ENCODE measurements at places on chromosomes 2 and 18.
A peak's percentile ranks its signal among the peaks of the same experiment; 100 is the strongest.

DNA sequence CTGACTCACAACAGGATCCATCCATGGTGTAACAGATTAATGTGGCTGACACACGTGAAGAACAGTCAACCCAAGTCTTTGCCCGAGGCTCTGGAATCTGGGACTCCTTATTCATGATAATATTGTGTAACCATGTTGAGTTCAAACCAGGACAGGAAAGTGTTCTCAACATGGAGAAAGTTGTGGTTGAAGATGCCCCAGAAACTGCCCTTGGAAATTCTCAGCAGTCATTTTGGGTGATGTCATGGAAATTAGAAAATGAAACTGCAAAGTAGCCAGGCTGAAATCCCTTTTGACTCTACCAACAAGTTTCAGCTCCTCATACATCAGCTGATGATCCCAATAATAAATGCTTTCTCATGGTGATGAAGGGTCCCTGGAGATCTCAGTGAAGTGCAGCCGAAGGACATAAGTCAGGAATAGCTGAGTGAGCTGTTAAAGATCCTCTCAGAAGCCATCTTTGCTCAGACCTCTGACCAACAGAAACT is 307.7 kb downstream of the TNS1 start:
- no peak for DNase-seq

DNA sequence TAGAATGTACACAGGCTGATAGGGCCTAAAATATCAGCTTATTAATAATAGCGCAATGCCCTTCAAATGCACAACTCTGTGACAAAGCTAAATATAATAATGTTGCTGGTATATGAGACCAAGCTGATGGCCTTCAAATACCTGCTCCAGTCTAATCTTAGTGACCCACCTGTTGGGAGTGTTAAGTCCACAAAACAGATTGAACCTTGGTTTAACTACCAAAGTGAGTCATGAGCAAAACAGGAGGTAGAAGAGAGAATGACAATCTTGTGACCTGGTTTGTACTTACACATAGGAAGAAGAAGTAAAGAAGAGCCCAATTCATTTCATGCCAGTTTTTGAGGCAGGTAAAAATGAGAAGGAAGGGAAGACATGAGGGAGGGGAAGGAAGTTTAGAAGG is 295.0 kb downstream of the NR4A2 start:
- DNase-seq: no peak

DNA sequence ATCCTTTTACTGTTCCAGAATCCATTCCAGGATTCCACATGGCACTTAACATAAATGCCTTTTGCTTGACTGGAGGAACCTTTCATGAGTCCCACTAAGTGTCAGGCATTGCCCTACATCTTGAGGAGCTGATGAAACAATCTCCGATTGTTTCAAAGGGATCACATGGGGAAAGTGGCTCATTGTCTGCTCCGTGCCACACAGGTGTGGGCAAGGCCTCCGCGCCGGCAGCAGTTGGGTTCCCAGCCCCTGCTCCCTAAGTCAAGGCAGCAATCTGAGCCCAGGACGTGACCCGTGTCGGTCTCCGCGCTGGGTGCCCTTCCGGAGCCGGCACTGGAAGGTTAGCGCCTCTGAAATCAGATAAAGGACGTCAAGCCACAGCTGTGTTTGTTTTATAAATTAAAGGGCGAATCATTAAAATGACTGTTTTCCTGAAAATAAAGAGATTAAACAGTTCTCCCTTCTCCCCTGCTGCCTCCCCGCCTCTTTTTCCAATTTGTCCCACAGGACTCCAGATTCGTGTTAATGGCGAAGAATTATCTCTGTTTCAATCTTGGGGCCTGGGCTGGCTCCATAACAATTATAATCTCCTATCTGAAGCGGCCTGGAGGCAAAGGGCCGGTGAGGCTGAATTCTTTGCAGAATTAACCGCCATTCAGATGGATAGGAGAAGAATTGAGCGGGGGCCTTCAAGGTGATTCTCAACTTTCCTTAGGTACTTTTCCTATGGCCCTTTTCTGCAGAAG is 84.3 kb upstream of the FZD7 start:
- no peak for DNase-seq

- DNase-seq: peak; percentile 53
These were observed 28.9 kb downstream of the MGAT5 start for GRCh38 chr2:134282629-134283400.

GRCh38 chr18:61241260-61241853 is 91.9 kb upstream of the CDH20 start:
- DNase-seq: no peak

DNA sequence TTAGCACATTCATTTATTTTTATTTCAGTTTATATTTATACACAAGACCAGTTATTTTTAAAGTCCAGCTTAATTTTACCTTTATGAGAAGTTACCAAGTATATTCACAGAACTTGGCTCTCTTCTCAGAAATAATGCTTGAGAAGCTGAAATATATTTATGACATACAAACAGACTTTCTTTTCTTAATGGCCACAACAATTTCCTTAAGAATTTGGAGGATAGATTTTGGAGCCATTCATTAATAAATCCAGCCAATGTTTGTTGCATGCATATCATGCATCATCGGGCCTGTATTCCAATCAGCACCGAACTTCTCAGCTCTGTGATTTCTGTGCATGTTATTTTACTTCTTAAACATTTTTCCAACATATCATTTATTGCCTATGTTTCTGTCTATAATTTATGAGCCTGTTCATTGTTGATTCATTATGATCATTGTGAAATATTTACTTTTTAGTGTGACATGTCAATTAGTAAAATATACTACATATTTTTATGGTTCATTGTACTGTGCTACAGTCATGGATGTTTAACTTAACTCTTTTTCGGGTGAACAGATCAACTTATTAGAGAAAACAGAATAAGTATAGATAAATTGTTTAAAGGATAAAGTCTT is 3.5 kb downstream of the GULP1 start:
- no peak for DNase-seq

- DNase-seq: no peak
These were observed 14.2 kb downstream of the ECEL1 start for GRCh38 chr2:232473467-232473890.

DNA sequence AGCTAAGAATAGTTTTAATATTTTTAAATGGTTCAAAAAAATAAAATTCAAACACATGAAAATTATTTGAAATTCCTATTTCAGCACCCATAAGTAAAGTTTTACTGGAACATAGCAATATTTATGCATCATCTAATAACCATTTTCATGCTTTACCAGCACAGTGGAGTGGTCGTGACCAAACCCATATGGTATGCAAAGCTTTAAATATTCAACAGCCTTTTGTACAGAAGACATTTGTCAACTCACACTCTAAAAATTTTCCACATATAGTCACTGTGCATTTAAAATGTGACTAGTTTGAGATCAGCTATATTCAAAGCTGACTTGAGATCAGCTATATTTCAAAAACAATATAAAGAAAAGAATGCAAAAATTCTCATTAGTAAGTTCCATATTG is 46.2 kb downstream of the PUM2 start:
- no peak for DNase-seq

DNA sequence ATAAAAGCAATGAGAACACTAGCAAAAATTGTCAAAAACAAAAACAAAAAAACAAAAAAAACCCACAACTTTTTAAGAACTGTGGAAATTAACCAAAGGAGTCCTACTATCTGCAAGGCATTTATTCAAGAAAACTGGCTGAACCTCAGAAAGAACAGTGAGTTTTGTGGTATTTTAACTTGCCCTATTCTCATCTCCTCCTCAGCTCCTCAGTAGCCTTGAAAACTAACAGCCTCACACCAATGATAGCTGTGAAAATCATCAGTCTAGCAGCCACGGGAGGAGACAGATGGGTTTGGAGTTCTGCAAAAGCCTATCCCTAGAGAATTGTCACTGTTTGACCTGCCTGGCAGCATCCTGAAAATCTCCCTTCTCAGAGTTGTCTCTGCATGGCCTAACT is 20.1 kb upstream of the DNER start:
- DNase-seq: no peak

- no peak for DNase-seq
These were observed 130.2 kb downstream of the NCKAP5 start for GRCh38 chr2:133438026-133438425.

Data from NB4 (cell line).